ENCODE measurements at places on chromosomes 1 and 21.

DNA sequence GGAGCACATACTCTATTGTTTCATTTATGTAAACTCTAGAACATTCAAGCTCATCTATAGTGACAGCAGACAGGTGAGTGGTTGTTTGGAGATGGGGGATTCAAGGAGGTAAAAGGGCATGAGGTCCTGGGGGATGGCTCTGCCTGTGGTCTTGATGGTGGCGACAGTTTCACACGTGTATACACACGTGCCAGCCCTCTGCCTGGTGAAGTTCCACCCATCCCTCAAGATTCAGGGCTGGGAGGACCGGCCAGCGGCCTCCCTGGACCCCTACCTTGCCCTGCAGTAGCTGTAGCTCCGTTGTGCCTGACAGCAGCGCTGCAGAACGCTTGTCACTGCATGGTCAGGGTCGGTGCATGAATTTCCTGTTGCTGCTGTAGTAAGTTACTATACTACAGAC lies 38.9 kb upstream of the UTS2 start:
- no peaks in the 10 kb centered on the region for H3K27me3 ChIP-seq
- H3K27ac ChIP-seq, result no peak overlapping the region
- H3K4me1 ChIP-seq, result no peaks in the 10 kb centered on the region
- no peaks in the 10 kb centered on the region for H3K36me3 ChIP-seq
- DNase-seq, result no peak

DNA sequence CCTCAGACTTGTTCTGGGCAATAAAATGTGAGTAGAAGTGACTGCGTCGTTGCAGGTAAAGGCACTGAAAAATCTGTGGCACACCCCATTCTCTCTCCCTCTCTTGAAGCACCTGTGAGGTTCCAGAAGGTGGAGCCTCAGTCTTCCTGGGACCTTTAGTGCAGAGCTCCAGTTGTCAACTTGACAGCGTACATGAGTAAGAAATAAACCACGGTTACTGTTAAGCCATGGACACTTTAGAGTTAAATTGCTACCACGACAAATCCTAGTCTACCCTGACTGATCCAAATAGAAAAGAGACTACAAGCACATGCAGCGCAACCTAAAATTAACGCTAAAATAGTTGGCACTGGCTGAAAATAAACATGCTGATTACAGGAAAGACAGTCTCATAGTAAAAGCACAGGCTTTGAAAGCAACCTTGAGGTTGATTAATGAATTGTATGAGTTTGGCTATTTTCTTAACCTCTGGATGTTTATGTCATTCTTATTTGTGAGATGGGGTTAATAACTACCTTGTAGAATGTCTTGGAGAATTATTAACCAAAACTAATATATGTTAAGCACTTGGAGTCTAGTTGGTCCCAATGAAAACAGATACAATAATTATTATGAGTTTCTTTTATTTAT lies 93.0 kb upstream of the PLPPR4 start:
- no peaks in the 10 kb centered on the region for H3K4me1 ChIP-seq
- H3K27ac ChIP-seq, result no peak overlapping the region
- no peak overlapping the region for H3K4me3 ChIP-seq
- H3K27me3 ChIP-seq, result no peaks in the 10 kb centered on the region
- no peak for DNase-seq
- H3K36me3 ChIP-seq, result no peaks in the 10 kb centered on the region

- DNase-seq, result no peak
- no peaks in the 10 kb centered on the region for H3K4me1 ChIP-seq
Measured at GRCh38 chr1:216815260-216816131, 92.3 kb upstream of the ESRRG start.

GRCh38 chr1:234562334-234562733 lies 47.6 kb downstream of the IRF2BP2 start:
- H3K4me1 ChIP-seq, result peaks cover 5% of the 10 kb centered on the region
- no peaks in the 10 kb centered on the region for H3K27me3 ChIP-seq
- DNase-seq, result peak; percentile 53
- H3K4me3 ChIP-seq, result no peak overlapping the region

DNA sequence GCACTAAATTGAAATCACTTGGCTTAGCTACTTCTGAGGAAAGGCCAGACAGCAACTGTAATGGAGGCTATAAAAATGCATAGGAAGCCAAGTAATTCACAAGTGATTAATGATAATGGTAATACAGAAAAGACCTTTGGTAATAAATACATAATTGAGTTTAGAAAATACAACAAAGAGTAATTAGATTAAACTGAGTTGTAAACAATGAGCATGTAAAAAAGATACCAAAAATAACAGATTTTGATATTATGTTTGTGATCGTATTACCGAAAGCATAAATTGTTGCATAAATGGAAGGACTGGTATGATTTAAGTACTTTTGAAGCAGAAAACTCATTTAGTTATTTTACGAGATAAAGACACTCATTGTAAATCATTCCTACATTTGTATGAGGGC lies 556.7 kb upstream of the TMPRSS15 start:
- peak overlapping the region; percentile 41 for H3K27ac ChIP-seq
- H3K4me3 ChIP-seq, result no peak overlapping the region
- no peak for DNase-seq

- H3K36me3 ChIP-seq, result no peaks in the 10 kb centered on the region
- no peak overlapping the region for H3K27ac ChIP-seq
- H3K27me3 ChIP-seq, result no peaks in the 10 kb centered on the region
- no peaks in the 10 kb centered on the region for H3K4me1 ChIP-seq
Measured at GRCh38 chr1:118970451-118970850, 17.7 kb downstream of the TBX15 start.

DNA sequence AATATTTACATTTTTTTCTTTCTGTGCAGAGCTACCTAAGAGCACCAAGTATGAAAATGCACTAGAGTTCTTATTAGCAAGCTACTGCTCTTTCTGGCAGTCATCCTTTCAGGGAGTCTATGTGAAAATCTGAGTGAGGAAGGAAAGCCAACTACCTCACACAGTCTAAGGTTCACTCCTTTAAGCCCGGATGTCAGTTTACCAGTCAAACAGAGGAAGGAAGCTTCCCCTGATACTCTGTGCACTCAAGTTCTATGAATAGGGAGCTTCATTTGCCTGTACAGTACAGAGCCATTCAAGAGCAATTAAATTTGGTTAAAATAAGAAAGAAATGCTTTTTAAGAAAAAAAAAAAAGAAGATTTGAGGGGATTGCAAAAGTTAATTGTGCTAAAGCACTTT lies 6.9 kb downstream of the COL11A1 start:
- no peak for DNase-seq
- H3K27ac ChIP-seq, result no peak overlapping the region
- H3K4me3 ChIP-seq, result no peak overlapping the region
- H3K27me3 ChIP-seq, result no peaks in the 10 kb centered on the region
